ENCODE measurements at places on chromosomes 11 and 22. TPM values are rescaled to one million over a fixed set of nuclear protein-coding genes. Genes with fewer than 3 reads are reported as not detected.

Gene RAG1
- 1.9 TPM for total RNA-seq

Gene XKR3
- total RNA-seq: not detected

Gene TCN1
- total RNA-seq: not detected

Gene RAG2
- total RNA-seq: not detected

Gene EI24
- 70.6 TPM for total RNA-seq

Gene C1QTNF6
- 13.3 TPM for total RNA-seq

DNA sequence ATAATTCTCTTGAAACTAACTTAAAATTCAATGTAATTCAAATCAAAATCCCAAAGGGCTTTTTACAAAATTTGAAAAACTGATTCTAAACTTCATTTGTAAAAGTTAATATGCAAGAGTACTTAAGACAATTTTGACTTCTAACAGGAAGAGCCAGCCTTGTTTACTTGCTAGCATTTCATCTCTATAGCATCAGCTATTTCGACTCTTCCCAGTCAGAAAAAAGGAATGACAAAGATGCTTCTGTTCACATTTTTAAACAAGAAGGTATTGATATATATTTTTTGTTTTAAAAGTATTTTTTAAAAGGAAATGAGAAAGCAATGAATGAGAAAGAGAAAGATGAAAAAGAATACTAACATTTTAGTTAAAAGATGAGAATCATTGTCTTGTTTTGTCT is 16.4 kb downstream of the SLN start:
- no peak for DNase-seq

DNA sequence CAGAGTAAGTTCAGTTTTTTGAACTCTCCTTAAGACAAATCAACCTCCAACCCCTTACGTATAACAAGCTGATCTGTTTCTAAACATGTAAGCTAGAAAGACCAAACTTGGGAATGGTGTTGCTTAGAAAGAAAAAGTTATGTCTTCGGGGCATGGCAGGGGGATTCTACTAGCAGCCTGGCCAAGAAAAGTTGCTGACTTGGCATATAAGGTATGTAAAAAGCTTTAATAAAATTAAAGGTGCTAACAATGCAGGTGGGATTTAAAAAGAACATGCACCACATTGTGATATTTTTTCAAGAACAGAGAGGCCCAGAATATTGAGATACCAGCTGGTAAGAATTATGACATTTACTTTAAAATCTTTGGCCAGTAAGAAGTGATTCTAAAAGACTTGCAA is 411.4 kb upstream of the CCDC90B start:
- no peak for DNase-seq

DNA sequence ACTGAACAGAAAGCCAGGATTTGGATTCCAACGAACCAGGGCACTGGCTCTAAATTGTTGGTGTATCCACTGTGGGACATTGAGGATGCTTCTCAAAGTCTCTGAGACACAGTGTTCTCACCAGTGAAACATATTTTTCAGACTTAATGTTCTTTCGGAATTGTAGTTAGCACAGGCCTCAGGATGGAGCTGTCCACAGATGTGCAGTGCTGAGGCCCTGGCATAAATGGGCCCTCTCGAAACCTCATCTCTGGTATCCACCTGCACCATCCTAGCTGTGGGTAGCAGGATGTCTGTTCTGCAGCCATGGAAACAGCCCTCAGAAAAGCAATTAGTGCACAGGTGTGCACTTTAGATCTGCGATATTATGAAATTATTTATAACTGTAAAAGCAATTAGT is 656.8 kb downstream of the TBC1D22A start:
- no peak for DNase-seq

GRCh38 chr22:43435851-43436811 is 24.3 kb downstream of the MPPED1 start:
- DNase-seq: no peak

- no peak for DNase-seq
Observed at GRCh38 chr11:74256378-74257133, 54.9 kb downstream of the P4HA3 start.

DNA sequence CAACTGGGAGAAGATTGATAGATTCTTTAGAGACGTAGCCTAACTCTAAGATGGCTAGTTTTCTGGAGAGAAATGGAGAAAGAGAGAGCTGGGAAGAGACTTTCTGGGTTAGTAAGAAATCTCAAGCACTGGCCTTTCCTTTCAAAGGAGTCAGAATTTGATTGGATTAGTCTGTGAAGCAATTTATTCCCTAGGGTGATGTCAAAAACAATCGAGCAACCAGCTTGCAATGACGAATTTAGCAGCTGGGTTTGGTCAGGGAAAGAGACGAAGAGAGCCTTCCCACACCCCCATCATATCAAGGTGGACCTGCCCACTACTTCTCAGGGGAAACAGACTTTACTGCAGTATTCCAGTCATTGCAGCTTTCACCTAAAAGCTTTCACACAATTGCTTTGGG is 10.8 kb downstream of the KRTAP5-6 start:
- DNase-seq: no peak

DNA sequence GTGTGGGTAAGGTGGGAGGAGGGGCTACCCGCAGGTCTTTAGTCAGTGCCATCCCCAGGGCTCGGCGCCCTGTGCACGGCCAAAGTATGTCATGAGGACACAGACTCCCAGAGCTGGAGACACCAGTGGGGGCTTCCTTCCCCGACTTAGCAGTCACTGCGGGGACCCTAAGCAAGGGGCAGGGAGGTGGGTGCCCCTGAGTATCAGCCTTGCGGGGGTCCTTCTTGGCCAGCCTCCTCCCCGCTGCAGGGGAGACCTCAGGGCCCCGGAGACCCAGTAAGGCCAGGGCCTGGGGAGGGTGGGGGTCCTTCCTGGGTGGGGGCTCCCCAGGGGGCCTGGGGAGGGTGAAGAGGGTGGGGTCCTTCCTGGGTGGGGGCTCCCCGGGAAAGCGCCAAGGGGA is 673.8 kb downstream of the BRD1 start:
- no peak for DNase-seq

DNA sequence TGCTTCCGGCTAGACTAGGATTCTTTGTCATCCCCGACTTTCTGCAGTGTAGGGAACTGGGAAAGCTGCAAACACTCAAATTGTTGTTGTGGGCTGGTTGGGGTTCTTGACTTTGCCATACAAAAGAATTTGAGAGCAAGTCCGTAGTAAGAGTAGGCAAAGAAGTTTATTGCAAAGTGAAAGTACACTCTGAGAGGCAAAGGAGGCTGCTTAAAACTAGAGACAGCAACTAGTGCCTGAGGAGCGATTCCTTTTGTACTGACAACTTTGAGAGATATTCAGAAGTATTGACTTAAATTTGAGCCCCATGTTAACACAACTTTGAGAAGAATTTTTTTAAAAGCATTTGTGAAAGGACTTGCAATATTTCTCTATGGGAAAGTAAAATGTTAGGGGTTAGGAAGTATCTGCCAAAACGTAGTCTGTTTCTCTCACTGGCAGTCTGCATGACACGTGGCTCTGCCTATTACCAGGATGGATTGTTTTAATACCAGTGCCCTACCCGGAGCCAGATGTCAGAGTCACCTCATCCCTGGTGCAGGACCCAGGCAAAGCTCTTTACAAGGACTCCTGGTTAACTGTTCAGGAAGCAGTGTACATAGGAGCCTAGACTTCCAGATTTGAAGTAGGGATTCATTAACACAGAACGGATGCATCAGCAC is 85.0 kb upstream of the CLPB start:
- DNase-seq: no peak

DNA sequence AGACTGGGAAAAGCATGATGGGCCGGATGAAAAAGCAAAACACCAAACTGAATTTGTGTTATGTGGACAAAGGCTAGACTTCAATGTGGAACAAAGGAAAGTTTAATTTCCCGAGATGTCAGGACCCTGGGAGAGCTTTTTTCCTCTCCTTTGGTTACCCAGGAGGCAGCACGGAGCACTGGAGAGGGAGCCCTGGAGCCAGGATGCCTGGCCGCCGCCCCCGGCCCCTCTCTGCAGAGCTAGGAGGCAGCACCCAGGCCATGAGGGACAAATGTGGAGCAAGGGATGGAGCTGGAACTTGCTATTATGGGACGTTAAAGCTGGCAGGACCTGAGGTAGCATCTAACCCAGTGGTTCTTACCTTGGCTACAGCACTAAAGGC is 108.9 kb downstream of the MORC2 start:
- DNase-seq: no peak

- DNase-seq: no peak
Observed at GRCh38 chr22:25453557-25453956, 110.9 kb upstream of the GRK3 start.

DNA sequence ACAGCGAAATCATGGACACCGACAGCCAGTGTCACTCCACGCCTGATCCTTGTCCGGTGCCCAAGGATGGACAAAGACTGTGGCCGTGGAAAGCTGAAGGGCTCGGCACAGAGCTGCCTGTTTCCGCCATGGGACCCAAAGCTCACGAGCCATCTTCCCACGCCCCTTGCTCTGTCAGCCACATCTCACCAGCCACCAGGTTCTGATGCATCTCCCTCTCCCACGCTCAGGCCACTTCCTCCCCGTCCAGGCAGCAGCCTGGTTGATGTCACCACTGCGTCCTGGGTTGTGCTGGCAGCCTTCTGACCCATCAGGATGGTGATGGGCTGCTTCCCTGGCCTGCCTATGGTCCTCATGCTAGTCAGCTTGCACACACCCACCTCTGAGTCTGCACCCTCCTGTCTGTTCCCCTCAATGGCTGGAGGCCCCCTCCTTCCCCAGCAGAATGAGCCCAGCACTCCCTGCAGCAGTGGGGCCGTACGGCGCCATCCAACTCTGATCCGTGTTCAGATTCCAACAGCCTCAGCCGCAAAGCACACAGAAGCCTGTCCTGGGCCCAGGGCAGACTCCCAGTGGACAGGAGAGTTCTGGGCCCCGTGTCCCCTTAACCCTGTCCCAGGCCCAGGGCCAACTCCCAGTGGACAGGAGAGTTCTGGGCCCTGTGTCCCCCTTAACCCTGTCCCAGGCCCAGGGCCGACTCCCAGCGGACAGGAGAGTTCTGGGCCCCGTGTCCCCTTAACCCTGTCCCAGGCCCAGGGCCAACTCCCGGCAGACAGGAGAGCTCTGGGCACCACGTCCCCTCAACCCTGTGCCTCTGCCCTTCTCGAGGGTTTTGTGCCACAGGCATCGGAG is 259.5 kb downstream of the BRD1 start:
- DNase-seq: no peak

DNA sequence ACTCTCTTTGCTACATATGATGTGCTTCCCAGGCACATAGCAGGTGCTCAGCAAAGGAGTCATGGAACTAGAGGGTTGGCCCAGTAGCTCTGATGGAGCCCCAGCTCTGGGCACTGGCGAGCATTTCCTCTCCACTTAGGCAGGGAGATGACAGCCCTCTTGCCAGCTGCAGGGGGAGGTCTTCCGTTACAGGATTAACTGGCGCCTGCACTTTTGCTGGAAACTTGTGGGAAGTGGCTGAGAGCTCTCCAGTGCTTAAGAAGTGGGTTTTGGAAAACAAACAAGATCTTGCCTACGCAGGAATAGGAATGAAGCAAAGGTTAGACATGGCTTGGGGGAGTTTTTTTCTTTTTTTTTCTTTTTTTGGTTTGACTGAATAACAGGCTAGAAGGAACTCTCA is 75.5 kb downstream of the MICAL2 start:
- no peak for DNase-seq

Data from mucosa of descending colon (tissue), 3 donors.